Activated CD4-positive, alpha-beta T cell treated with anti-CD3 and anti-CD28 coated beads for 1 hour (primary cell): ENCODE measurements at places on chromosomes 12 and 14.

DNA sequence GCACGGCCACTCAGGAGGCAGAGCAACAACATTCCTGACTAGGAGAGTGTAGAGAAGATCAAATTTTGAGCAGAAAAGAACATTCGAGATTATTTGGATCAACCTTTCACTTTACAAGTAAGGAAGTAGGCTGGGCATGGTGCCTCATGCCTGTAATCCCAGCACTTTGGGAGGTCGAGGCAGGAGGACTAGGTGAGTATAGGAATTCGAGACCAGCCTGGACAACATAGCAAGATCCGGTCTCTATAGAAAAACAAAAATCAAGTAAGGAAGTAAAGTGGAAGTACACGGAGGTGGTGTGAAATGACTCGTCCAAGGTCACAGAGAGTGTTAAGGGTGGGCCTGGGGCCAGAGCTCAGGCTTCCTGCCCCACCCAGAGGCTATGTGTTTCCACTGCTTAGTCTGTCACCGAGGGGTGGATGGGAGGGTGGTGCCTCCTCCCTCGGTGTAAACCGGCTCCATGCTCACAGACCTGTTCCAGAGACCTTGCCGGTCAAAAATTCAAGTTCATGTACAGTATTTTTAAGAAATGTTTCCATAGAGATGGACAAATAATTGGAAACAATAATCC lies 51.9 kb downstream of the MAP1LC3B2 start:
- no peak for DNase-seq

DNA sequence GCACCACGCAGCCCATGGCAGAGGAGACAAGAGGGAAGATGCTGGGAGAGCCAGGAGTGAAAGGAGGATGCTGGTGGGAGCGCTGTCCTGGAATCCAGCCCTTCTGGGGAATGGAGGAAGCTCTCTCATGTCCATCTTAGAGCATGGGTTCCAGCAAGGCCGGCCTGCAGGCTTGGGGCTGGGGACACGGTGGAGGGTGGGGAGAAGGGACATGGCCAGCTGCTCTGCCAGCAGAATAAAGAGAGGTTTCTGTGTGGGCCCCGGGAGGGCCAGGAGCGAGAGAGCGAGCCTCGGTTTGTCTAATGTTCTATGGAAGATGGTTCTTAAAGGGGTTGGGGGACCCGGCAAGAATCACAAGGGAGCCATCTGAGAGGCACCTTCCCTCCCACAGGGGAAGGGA lies 60.2 kb downstream of the RIMBP2 start:
- DNase-seq: no peak

DNA sequence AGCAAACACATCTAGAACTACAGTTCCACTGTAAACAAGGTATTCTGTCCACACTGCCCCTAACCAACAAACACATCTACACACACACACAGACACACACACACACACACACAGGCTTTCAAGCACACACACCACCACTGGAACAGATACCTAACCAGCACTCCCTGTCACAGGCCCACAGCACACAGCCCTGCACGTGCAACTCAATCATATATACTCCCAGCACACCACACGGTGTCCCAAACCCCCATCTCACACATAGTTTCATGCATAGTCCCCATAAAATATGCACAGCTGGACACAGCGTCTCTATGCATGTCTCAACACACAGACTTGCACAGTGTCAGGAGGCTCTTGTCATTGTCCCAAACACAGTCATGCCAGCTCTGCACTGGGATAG lies 27.6 kb downstream of the KRT8 start:
- DNase-seq: no peak

DNA sequence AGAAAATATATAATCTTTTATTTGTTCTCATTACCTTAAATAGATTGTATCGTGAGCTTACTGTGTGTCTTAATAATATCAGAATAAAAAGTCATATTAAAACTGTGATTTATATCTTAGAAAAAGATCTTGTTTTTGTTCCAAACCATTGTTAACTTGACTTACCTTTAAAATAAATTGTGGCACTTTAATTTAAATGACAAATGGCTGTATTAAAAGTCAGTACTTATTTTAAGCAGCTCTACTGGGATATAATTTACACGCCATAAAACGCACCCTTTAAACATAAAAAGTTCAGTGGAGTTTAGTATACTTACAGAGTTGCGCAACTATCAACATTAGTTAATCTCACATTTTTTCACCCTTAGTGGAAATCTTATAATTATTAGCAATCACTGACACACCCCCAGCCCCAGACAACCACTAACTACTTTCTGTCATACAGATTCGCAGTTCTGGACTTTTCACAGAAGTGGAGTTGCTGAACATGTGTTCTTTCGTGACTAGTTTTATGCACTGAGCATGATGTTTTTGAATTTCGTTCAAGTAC lies 311.7 kb downstream of the ACSS3 start:
- DNase-seq: no peak

- DNase-seq: no peak
Measured at GRCh38 chr12:3538466-3539030, 47.5 kb downstream of the PRMT8 start.

DNA sequence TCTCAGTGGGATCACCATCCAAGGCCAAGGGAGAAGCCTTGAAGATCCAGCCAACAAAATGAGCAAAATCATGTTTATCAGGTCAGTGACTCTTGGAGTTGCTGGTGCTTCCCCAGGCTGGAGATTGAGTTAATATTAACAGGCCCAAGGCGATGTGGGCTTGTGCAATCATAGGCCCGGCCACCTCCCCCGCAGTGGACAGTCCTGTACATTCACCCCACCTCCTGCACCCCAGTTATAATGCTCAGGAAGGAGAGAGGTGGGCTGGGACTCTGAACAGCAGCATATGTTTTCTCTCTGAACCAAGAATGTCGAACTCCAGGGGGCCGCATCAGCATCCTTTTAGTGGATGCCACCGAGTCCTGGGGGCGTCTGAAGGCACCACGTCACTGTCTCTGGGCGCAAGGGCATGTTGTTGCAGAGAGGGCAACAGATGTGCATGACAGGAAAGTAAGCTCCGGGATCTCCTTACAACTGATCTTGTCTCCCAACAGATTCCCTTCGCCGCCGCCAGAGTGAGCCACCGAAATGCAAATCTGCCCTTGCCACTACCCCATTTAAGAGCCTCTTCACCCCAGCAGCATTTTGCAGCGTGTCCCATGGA lies 32.2 kb upstream of the SERPINA6 start:
- DNase-seq: no peak

DNA sequence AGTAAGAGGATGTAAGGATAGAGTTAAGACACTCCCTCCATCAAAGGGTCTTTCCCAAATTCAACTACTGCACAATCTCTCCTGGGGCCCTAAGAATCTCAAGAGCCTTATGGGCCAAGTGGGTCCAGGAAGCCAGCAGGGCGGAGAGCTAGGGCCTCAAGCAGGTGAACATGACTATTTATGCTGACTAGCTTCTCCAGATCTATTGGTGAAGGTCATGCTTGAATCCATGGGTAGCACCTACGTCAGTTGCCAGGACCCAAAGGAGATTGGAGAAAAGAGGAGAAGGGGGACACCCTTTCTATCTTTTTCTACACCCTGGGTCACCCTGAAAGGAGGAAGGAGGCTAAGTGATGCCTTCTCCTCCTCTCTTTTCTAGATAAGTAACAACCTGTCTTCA lies 534.2 kb upstream of the MIS18BP1 start:
- no peak for DNase-seq

- no peak for DNase-seq
Measured at GRCh38 chr12:47850153-47851084, 30.7 kb upstream of the HDAC7 start.

- DNase-seq: no peak
Measured at GRCh38 chr12:121001060-121001459, 15.2 kb downstream of the C12orf43 start.

DNA sequence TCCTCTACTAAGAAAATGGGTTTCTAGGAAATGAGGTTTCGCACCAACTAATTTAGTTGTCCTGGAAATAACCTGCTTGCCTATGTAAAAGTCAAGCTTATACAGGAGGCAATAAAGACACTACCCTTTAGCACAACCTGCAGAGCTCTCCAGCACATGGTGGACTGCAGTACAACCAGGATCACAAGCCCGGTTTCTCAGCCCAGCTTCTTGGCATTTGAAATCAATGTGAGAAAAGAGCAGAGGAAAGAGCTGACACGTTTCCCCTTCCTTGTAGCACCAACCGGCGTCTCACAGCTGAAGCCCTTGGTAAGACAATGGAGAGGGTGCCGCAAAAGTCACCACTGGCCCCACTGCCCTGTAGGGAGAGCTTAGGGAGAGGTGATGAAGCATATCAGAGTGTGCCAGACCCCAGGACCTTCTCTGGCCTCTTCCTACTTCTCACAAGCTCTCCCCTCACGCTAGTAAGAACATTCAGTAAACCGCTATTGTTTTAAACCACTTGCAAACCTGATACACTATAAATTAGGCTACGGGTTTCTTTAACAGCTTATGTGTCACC lies 8.6 kb downstream of the SPTLC2 start:
- DNase-seq: no peak

- no peak for DNase-seq
Measured at GRCh38 chr14:57833323-57833722, 32.6 kb downstream of the SLC35F4 start.

DNA sequence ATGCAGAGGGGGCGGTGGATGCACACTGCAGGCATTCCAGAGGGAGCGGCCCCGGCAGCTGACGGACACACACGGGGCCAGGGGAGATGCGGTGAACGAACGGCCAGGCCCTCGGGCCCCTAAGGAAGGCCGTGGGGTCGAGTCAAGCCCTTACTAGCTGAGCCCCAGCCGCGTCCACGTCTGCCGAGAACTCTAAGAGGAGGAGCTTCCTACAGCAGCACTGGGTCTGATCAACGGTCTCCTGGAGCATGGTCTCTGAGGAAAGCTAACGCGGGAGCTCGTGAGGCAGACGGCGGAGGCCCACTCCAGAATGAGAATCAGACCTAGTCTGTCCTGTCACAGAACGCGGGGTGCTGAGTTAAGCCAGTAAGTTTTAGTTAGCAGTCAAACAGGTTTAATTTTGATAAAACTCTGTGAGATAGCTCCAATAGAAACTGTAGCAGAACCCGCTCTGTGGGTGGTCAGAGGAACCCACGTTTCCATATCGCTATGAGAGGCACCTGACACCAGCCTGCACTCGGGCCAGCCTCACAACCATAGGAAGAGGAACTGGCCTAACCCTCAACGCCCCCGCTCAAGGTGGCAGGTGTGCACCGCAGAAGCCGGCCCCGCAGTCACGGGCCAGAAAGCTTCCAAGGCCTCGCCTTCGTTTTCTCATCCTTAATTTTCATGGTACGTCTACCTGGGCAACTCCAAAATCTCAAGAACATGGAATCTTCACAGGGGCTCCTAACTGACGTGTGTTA lies 55.5 kb downstream of the CDC42BPB start:
- DNase-seq: no peak

DNA sequence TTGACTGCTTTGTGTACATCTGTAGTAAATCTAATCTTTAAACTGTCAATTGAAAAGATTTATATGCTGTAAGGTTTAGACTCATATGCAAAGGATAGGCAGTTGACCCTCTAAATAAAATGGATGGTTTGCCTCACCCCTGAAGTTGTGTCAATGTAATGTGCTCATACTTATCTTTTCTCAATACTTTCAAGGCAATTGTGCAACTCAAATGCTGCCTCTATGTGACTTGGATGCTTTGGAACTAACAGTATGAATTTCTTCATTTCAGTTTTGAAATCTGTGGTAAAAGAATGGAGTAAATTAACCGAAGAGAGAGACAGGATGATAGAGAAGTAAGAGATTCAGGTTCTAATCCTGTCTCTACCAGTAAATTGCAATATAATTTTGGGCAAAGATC lies 9.7 kb downstream of the PDE6H start:
- DNase-seq: no peak

GRCh38 chr12:21843795-21844194 lies 69.3 kb upstream of the KCNJ8 start:
- DNase-seq: no peak
